ENCODE measurements at places on chromosomes 7 and 10.

DNA sequence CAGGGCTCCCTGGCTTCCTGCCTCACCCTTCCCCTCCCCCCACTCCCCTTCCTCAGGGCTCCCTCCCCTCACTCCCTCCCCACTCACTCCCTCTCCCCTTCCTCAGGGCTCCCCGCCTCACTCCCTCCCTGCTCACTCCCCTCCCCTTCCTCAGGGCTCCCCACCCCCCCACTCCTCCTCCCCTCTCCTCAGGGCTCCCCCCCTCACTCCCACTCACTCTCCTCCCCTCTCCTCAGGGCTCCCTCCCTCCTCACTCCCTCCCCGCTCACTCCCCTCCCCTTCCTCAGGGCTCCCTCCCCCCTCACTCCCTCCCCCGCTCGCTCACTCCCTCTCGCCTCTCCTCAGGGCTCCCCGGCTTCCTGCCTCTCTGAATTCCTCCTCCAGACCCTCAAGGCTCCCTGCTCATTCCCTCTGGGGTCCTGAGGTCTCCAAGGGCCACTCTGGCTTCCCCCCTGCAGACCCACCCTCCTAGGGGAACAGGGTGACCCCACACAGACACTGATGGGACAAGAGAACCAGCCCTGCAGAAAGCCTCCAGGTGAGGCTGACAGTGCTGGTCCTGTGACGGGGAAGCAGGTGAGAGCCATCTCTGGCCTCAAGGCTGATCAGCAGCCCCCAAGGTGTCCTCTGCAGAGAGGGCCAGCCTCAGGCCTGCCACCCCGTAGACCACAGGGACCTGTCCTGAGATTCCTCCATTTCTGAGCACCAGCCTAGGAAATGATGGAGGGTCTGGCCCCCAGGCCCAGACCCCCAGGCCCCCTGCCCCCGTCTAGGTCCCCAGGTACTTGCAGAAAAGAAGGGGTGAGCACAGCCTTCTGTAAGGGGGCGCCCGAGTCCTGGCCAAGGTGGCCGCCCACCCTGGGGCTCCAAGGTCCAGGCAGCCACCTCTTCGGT, 47.2 kb downstream of the PWWP2B start:
- no peak for DNase-seq

DNA sequence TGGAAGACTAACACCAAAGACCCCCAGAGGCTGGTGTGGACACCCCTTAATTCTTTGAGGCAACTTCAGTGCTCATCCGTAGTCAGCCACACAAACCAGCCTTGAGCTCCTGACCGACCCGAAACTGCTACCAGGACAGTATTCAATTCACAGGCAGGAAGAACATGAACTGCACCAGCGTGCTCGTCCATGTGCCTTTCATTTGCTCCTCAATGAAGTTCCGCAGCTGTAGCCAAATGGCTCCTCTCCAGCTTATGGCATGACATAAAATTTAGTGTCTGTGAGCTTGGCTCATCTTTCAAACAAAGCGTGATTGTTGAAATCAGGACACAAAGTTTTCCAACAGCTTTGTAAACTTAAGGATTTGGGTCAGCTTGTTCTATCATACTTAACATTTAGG, 144.1 kb upstream of the FAM171A1 start:
- no peak for DNase-seq

DNA sequence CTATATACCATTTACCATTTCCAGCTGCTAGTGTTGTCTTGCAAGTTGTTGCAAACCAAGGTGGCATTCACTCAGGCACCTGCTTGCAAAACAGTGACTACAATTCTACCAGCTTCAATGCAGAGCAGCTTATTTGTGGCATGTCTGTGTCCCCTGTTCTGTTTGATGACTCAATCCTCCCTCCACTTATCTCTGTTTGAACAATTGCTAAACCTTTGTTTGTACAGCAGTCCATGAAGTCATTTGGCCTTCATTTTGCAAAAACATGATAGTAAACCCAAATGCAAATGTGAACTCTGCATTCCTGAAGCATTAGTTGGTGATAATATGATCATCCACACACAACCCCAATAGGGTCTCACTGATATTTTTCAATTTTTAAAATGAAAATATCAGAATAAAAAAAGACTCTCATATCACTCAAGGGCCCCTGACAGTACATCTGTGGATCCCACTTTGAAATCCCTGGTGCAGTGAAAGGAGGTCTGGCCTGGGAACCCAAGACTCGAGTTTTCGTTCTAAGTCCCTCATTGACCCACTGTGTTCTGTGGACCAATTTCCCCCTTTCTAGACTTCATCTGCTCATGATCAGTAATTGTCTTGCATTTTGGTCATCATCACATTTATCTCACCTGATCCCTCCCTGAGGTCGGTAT, 425.4 kb downstream of the RPS24 start:
- no peak for DNase-seq

DNA sequence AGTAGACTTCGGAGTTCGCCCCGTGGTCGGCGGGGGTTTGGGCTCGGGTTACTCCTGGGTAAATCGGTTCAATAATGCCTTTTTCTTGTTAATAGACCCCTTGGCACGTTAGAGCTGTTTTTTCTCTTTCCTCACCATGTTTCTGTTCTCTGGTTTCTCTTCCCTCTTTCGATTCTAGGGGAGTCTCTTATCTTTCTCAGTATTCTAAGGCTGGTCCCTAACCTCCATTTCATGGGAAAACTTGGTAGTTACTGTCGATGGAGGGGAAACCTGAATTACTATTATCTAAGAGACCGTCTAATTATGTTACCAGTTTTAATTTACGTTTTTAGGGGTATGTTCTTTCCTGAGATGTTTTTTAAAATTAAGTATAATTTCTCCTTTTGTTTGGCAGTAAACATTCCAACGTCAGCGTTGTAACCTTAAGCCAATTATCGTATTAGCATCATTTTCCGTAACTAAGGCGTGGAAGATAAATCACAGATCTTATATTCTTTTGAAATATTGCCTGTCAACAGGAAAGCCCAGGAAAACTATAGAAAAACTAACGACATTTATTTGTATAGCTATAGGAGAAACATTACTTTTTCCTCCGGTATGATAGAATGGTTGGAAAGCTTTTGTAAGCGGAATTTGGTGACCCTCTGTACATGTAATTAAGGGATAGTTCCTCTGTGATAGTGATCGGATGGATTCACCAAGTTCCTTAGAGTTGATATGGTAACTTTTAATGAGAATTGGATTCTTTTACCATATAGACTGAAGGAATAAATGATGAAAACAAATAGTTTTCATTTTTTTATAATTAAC, 847 bp downstream of the BTAF1 start:
- no peak for DNase-seq

DNA sequence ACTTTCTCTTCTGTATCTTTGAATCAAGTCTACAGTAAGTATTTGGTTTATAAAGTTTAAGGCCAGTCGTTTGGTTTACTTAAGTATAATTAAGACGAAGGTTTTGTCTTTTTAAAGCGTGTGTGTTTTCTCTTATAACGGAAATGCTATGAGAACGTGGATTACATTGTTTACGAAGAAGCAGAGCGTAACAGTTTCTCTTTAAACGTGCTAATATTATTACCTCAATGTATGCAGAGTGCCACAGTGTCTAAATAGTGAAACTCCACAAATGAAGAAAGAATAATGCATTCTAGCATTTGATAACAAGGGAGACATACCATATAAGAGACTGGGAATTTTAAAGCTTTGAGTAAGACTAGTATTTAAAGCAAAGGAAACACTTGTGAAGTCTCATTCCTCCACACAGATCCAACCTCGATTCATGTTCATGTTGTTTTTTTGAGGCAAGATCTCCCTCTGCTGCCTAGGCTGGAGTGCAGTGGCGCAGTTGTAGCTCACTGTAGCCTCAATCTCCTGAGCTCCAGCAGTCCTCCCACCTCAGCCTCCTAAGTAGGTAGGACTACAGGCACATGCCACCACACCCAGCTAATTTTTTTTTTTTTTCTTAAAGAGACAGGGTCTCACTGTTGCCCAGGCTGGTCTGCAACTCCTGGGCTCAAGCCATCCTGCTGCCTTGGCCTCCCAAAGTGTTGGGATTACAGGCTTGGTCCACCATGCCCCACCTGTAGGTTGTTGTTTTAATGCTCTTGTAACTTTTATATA, 75.1 kb downstream of the ANKRD61 start:
- DNase-seq = peak; percentile 76

GRCh38 chr10:104308439-104308903, 29.8 kb downstream of the ITPRIP start:
- DNase-seq = no peak

DNA sequence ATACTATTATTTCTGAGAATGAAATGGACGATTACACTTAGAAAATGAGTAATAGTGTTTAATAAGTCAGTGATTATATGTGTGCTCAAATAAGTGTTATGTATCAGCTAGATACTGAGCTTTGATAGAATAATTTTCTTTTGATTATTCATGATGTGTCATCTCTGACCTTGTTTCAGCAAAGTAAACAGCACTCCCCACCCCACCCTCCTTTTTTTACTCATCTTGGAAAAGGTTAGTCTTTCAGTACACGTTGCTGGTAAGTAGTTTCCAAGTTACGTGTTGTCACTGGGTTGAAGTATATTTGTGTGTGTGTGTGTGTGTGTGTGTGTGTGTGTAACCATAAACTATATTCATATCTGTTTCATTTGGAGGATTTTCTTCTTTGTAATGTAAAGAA, 84.1 kb downstream of the GNAI1 start:
- DNase-seq = no peak

- no peak for DNase-seq
Observed at GRCh38 chr7:29214056-29214455, 19.5 kb downstream of the CHN2 start.

GRCh38 chr7:65429642-65430343, 56.1 kb downstream of the ZNF92 start:
- no peak for DNase-seq

- peak; percentile 89 for DNase-seq
Observed at GRCh38 chr10:119502209-119502608, 40.3 kb downstream of the RGS10 start.

- no peak for DNase-seq
Observed at GRCh38 chr7:129089521-129090212, 34.8 kb upstream of the TNPO3 start.

DNA sequence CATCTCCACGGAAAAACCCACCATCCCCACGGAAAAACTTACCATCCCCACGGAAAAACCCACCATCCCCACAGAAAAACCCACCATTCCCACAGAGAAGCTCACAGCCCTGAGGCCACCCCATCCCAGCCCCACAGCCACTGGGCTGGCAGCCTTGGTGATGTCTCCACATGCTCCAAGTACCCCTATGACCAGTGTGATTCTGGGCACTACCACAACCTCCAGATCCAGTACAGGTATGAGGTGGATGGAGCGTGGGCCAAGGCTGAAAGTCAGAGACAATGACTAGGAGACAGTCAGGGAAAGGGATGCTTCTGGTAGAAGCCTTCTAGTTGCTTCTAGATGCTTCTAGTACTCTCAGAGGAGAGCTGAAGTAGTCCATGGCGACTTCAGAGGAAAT, 19.6 kb downstream of the ZAN start:
- DNase-seq = no peak

DNA sequence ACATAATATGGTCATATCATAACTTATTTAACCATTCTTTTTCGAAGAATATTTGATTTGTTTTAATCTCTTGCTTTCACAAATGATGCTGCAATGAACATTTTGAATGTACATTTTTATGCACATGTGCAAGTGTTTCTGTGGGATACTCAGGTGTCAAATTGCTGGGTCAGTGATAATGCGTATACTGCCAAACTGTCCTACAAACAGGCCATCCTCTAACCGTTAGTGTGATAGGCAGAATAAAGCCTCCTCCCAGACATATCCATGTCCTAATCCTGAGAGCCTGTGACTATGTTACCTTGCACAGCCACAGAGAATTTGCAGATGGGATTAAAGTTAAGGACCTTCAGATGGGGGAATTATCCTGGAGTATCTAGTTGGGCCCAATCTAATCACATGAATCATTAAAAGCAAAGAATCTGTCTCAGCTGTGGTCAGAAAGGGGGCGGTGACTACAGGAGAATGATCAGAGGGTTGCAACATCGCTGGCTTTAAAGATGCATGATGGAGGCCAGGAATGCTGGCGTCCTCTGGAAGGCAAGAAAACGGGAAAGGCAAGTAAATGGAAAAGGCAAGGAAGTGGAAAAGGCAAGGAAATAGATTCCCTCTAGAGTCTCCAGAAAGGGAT, 46.7 kb downstream of the FZD1 start:
- DNase-seq = no peak
